ENCODE measurements at places on chromosomes 6 and 20.

GRCh38 chr20:32858701-32859372 is at the start of gene EFCAB8:
Gene EFCAB8, plus strand, starts transcription at chr20:32858923. Its CDS starts 4,870 bp downstream, at chr20:32863793.
- no peak for DNase-seq

GRCh38 chr20:4794846-4795245 is 73.1 kb downstream of the PRND start:
- DNase-seq = no peak

DNA sequence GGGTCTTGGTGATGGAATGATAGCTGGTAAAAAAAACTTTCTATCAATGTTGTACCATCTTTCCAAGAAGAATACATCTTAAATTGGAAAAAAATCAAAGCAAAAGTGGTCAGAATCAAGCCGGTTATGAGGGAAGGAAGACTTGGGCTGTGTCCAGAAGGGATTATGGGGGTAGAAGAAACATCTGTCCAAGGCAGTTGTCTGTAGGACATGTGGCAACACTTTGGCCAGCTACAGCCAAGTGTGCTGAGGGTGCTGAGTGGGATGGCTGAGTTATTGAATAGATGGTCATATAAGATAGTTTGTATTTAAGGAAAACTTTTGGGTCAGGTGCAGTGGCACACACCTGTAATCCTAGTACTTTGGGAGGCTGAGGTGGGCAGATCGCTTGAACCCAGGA is 38.4 kb downstream of the INSM1 start:
- DNase-seq = no peak

- no peak for DNase-seq
These were observed 33.3 kb upstream of the TXLNB start for GRCh38 chr6:139325125-139325524.

DNA sequence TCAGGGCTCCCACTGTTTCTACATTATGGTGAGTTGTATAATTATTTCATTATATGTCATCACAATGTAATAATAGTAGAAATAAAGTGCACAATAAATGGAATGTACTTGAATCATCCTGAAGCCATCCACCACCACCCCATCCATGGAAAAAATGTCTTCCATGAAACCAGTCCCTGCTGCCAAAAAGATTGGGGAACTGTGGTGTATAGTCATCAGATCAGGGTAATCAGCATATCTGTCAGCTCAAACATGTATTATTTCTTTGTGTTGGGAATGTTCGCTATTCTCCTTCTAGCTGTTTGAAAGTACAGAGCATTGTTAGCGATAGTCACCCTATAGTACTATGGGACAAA is 33.8 kb upstream of the SLC22A23 start:
- no peak for DNase-seq

GRCh38 chr6:25352285-25352684 is 73.1 kb downstream of the CARMIL1 start:
- no peak for DNase-seq

- DNase-seq = no peak
These were observed 307.6 kb downstream of the QKI start for GRCh38 chr6:163721922-163722692.

GRCh38 chr6:154849475-154849874 is 116.3 kb downstream of the SCAF8 start:
- no peak for DNase-seq

DNA sequence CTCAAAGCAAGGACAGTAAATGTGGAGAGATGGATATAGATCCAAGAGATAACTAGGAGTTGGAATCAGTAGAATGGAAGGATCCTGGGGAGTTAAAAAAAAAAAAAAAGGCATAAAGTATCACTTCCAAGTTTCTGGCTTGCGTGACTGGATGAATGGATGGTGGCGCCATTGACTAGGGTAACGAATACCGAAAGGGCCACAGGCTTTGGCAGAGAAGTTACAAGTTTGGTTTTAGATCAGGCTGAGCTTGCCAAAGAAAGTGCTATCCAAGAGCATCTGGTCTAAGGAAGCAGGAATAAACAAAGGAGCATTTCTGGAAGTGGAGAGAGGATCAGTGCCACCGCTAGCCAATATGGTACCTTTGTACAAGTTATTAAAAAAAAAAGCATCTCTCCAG is 17.5 kb downstream of the L3MBTL1 start:
- DNase-seq = no peak

DNA sequence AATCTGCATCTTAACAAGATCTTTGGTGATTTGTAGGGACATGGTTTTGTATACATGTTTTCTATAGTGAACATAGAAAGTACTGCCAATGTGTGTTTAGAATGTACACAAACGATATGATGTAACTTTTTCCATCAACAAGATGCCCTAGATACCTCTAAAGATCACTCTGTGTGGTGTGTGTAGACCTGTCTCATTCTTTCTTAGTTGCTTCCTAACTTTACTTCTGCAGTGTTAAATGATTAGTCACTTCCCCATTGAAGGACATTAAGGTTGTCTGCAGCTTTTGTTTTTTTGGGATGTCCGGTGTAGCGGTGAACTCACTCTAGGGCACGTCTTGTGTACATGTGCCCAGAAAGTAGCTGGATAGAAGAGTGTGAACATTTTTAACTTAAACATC is 35.9 kb downstream of the CDYL start:
- DNase-seq = no peak

DNA sequence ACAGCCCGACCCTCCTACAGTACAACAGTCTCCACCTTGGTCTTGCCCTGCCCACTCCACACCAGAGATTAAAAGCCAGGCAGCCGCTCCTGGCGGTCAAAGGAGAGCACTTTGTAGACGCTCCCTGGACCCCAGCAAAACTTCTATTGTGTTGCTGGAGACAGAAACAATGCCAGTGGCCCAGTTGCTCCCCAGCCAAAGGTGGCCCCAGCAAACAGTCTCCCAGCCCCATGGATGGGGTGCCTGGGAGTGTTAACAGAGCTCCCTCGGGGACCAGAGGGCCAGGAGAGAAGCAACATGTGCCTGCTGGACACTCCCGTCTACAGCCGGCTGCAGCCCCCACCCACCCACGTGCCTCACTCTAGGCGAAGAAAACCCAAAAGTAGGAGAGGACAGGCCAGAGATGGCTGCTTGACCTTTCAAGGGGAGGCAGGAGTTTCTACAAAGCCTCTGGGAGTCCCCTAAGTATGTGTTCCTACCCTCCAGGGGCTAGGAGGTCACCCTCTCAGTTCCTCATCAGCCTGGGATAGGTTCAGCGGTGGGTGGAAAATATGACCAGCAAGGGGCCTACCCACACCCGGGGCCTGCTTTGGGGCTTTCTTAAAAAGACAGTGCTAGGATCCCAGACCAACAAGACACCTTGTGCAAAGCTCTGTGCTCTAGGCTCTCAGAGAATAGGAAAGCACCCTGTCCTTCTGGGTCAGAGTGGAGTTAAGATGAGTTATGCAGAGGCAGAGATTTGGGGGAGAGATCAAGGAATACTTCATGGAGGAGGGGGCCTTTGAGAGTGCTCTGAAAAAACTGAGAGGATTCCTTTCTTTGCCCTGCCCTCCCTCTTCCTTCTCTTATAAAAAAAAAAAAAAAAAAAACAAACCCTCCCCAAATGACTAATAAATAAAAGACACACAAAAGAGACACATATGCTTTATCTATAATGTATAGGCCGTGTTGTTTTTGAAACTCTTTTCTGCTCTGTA is 19.0 kb upstream of the PREX1 start:
- DNase-seq = no peak

DNA sequence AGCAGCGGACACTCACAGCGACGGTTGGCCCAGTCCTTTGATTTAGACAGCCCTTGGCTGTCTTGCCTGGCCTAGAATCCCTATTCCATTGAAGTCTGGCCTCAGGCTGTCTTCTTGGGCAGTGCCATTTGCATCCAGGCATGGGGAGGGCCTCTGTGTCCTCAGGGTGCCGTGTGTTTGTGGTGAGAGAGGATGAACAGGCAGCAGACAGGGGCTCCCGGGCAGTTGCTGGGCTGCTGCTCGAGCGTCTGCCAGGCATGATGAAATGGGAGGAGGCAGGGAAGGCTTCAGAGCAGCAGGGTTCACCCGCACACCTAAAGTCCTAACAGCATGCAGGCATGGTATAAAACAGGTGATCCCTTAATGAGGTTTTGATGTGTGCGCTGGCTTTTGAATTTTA is 126.9 kb downstream of the SOBP start:
- no peak for DNase-seq

- no peak for DNase-seq
These were observed 493.1 kb upstream of the FLRT3 start for GRCh38 chr20:14830466-14830865.

DNA sequence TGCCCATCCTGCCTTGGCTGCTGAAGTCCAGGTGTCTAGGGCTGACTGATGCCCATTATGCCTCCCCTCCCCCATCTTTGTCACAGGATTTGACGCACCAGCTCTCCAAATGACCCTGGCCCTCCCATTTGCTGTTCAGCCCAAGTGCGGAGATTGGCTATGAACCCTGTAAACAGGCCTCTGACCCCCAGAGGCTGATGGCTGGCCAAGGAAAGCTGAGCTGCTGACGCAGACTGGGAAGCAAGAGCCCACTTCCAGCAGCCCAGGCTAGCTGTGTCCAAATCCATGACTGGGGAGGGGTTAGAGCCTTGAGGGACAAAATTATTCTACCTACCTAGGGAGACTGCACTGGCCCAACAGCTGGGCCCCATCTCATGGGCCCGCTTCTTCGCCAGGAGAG is 797 bp upstream of the GNRH2 start:
- DNase-seq = no peak

DNA sequence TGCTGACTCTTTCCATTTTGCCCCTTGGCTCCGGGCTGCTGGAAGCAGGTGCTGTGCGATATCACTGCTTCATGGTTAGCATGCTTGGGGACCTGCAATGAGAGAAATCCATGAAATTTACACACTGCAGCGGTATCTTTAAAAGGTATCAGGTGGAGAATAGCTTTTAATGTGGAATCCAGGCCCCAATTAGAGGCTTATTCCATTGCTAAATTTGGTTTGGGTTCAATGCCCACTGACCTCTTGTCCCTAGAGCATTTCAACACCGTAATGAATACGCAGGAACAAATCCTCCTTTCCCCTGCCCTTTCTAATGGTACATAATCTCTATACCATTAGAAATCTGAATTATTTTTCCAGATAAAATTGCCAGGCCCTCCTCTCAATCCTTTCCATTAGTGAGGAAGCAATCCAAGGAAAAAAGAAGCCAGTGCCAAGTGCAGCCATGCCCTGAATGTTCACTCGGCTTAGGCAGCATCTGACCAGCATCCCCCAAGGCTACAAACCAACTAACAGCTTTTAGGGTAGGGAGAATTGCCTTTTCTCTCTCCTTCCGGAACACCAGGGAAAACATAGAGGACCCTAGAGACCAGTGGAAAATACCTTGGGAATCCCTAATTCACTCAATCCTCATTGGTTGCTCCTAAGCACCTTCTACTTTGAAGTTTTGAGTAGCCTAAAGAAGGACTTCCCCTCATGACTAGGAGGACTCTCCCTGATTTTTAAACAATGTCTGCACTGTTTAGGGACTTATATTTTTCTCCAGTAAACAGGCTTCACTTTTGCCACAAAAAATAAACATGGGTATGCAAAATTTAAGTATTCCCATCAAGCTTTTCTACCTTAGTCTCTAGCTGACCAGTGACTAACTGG is 143.1 kb downstream of the QRSL1 start:
- no peak for DNase-seq

- DNase-seq = no peak
These were observed 55.1 kb upstream of the ISM1 start for GRCh38 chr20:13166011-13166410.

DNA sequence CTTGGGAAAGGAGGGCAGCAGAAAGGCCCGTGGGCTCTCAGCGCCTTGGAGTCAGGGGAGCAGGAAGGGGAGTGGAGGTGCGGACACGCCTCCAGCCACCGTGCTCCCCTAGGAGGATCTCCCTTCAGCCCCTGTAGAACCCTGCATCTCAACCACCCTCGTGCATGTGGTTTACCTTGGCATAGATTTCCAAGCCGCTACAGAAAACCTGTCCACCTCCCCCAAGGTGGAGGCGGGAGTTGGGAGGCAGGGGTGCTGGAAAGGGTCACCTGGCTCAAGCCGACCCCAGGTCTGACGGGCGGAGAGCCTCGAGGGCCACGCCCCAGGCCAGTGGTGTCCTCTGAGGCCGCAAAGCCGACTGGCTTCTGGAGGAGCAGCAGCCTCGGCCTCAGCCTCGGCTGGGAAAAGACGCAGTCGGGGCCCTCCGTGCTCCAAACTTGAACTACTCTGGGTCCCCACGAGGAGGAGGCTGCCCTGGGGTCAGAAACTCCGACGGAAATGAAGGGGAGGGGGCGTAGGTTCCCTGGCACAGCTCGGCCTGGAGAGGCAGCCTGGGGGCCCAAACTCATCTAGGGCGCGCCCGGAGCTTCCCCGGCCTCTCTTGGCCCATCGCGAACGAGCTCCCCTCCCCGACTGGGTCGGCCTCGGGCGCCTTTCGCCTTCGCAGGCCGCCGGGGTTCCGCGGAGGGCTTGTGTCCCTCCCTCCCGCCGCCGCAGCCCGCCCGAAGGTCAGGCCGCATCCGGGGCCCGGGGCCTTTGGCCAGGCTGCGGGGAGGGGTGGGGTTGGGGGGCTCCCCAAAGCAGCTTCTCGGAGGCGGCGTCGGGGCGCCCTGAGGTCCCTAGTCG is 6.3 kb upstream of the FOXF2 start:
- no peak for DNase-seq

- no peak for DNase-seq
These were observed 49.1 kb downstream of the GCLC start for GRCh38 chr6:53495506-53496499.

DNA sequence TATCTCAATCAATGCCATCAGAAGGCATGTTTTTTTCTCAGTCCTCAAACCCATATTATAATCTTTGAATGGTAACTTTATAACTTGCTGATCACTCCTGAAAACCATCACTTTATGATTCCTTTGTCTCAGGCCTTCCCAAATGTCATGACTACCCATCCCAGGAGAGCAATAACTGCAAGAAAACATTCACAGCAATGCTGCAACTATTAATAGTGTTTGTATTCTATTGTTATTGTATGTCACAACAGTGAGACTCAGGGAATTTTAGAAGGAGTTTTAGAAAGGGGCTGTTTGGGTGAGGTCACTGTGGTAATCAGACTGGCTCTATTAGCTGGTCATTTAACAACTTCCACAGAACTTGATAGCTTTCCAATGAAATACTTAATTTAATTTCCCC is 301.4 kb upstream of the TBX18 start:
- DNase-seq = no peak

DNA sequence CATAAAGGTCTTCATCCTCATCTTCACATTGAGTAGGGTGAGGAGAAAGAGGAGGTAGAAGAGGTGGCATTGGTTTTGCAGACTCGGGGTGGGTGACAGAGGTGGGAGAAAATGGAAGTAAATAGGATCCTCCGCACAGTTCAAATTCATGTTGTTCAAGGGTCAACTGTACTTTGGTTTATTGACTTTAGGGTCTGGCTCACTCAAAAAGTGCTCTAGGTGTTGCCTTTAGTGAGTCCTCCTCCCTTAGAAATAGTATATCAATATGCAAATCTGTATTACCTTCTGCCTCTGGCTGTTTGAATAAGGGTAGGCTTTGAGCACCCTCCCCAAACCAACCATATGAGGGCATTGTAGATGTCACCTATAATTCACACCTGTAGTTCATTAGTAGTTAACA is 54.7 kb downstream of the KIF6 start:
- no peak for DNase-seq

GRCh38 chr6:31712296-31712695 is 2.9 kb upstream of the LY6G6D start:
- no peak for DNase-seq
